ENCODE measurements at places on chromosomes 16 and 17.

DNA sequence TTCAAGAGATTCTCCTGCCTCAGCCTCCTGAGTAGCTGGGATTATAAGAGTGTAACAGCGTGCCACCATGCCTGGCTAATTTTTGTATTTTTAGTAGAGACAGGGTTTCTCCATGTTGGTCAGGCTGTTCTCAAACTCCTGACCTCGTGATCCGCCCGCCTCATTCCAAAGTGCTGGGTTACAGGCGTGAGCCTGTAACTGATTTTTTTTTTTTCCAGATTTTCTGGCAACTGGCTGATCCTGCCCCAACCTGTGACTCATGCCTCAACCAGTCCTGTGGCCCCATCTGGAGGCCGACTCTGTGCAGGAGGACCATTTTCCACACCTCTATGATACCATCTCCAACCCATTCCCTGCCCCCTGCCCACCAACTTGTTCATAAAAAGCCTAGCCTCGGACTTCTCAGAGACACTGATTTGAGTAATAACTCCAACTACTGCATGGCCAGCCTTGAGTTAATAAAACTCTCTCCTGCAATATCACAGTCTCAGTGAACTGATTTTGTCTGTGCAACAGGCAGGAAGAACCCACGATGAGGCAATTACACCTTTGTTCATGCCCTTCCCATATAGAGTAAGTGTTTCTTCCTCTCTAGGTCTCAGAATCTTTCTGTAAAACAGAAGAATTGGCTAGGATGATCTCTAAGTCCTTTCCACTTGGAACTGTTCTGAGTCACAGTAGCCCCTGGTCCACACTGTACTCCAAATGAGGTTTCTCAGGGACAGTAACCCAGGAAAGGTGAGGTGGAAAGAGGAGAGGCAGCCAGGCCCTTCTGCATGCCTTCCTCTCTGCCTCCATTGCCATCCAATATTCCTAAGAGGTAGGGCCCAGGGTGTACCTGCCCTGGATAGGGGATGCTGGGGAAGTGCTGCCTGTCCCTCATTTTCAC lies 8.8 kb upstream of the CNOT1 start:
- peak; percentile 80 for DNase-seq

DNA sequence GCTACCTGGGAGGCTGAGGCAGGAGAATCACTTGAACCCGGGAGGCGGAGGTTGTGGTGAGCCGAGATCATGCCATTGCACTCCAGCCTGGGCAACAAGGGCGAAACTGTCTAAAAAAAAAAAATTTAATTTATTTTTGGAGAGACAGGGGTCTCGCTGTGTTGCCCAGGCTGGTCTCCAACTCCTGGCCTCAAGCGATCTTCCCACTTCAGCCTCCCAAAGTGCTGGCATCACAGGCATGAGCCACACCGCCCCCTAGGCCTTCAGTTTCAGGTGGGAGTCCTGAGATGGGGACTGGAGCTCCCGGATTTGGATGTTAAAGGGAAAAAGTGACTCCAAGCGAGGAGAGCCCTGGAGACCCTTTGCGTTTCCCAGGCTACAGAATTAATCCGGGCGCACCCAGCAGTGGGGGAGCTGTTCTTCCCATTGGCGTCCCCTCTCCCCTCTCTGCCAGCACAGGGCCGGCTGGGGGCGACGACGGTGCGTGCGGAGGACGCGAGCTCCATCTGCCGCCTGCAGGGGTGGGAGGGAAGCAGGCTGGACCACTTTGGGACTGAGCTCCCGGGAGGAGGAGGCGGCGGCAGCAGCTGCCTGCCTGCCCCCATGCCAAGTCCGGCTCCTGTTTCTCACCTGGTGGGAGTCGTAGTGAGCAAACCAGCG lies 49.3 kb upstream of the USP7 start:
- no peak for DNase-seq

DNA sequence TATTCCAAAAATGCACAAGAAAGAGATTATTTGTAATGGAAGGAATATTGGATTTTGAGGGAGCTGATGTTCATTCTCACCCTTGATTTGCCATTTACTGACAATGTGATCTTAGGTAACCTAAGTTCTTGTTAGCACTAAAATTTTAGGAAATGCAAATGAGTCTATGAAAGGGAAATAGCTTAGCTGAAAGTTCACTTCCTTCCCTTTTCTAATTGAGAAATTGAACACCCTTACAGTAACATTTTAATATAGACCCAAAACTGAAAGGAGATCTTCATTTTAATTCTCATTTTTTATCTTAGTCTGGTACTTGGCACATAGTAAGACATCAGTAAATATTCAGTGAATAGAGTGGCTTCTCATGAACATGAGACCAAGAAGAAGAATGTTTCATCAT lies 10.9 kb upstream of the WSB1 start:
- DNase-seq: no peak

GRCh38 chr16:9847146-9847545 lies 335.1 kb downstream of the GRIN2A start:
- no peak for DNase-seq

GRCh38 chr16:46607529-46607928 lies 13.7 kb downstream of the SHCBP1 start:
- DNase-seq: no peak

GRCh38 chr17:29959658-29960337 lies 18.4 kb downstream of the EFCAB5 start:
- no peak for DNase-seq

GRCh38 chr17:45234641-45235415 lies 13.1 kb downstream of the FMNL1 start:
- no peak for DNase-seq

DNA sequence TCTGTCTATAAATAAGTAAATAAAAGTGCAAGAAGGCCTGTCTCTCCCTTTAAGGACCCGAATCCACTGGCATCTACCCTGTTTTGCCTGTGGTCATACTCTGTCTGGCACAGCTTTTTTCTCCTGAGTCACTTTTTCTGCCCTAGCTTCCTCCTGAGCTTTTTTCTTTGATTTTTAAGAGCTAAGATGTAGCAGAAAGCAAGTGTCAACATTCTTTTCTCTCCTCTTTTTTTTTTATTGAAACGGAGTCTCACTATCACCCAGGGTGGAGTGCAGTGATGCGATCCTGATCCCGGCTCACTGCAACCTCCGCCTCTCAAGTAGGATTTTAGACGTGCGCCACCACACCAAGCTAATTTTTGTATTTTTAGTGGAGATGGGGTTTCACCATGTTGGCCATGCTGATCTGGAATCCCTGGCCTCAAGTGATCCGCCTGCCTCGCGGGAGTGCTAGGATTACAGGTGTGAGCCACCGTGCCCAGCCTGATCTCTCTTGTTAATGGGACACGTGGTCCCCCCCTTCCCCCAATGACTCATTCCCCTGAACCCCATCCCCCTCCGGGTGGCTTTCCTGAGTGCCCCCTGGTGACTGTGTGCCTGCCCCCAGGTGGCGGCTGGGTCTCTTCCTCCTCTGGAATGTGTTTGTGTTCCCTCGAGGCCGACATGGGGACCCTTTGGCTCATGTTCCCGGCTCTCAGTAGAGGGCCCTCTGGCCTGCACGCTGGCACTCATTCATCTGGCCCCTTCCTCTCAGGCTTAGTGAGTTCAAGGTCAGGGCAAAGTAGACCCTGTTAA lies 14.2 kb downstream of the C16orf90 start:
- no peak for DNase-seq

DNA sequence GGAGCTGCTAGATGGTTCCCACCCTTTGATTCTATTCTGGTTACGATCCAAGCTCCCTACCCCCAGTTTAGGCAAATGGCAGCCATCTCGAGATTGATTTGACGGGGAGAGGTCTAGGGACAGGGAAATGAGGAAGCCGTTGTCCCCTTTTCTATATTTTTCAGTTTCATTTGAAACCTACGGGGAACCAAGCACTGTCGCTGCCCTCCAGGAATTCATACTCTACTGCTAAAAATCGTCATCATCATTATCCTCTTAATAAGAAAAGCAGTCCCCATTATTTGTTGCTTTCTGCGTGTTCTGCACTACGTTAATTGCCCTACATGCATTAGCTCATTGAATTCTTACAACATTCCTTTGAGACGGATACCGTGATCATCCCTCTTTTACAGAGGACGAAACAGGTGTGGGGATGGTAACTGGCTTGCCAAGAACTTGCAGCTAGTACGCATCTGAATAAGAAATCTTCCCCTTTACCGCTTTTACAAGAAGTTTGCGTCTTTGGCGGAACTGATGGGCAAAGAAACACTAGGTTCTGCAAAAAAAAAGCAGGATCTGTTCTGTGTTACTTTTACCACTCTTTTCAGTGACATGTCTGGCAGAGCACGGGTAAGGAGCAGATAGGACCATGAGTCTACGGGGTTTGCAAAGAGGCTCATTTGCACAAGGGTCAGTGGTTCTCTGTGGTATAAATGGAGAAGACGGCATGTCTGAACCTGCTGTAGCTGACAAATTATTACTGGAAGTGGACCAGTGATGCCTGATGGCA lies 1.1 kb downstream of the CCP110 start:
- no peak for DNase-seq

GRCh38 chr16:49022351-49022963 lies 259.2 kb downstream of the CBLN1 start:
- no peak for DNase-seq

All from adrenal gland (tissue), 19 donors.